Naive thymus-derived CD4-positive, alpha-beta T cell (primary cell): ENCODE measurements at places on chromosomes 6 and 20. TPM values are rescaled to one million over a fixed set of nuclear protein-coding genes. Genes with fewer than 3 reads are reported as not detected.
A peak's percentile ranks its signal among the peaks of the same experiment; 100 is the strongest.

HLA-DQB1 gene
- total RNA-seq, result 38.9 TPM

SAPCD1 gene
- 10.8 and 11.1 TPM in 2 replicates for total RNA-seq

GRCh38 chr6:42451333-42452170 lies at the start of gene TRERF1:
TRERF1 (minus strand) TSS chr6:42451926; CDS start chr6:42269590, 182,336 bp downstream.
- H3K36me3 ChIP-seq, result no peaks in the 10 kb centered on the region
- peaks cover 20% of the 10 kb centered on the region for H3K4me1 ChIP-seq
- peak within 1 kb of the TSS; percentile 80 for H3K4me3 ChIP-seq
- peak within 1 kb of the TSS; percentile 71 for H3K27ac ChIP-seq

GRCh38 chr6:70667711-70668498 lies at the start of gene SMAP1:
SMAP1 (plus strand) TSS chr6:70667883; CDS start chr6:70668024, 141 bp downstream.
- peaks cover 26% of the 10 kb centered on the region for H3K4me1 ChIP-seq
- no peaks in the 10 kb centered on the region for H3K27me3 ChIP-seq
- H3K27ac ChIP-seq, result peak within 1 kb of the TSS; percentile 82
- H3K36me3 ChIP-seq, result peaks cover 7% of the 10 kb centered on the region
- DNase-seq, result peak; percentile 90

- peaks cover 73% of the 10 kb centered on the region for H3K4me1 ChIP-seq
- no peak for DNase-seq
- no peaks in the 10 kb centered on the region for H3K36me3 ChIP-seq
- peak overlapping the region; percentile 55 for H3K4me3 ChIP-seq
- peak overlapping the region; percentile 97 for H3K27ac ChIP-seq
- no peaks in the 10 kb centered on the region for H3K27me3 ChIP-seq
These were observed 15.1 kb upstream of the CCDC167 start for GRCh38 chr6:37514837-37515236.

- no peak overlapping the region for H3K4me3 ChIP-seq
- no peak overlapping the region for H3K27ac ChIP-seq
- no peaks in the 10 kb centered on the region for H3K36me3 ChIP-seq
- H3K27me3 ChIP-seq, result no peaks in the 10 kb centered on the region
- no peaks in the 10 kb centered on the region for H3K4me1 ChIP-seq
These were observed 15.8 kb upstream of the CEP162 start for GRCh38 chr6:84243240-84243639.

- H3K36me3 ChIP-seq, result peaks cover 18% of the 10 kb centered on the region
- H3K4me3 ChIP-seq, result peak overlapping the region; percentile 46
- H3K4me1 ChIP-seq, result peaks cover 31% of the 10 kb centered on the region
- no peak for DNase-seq
- peak overlapping the region; percentile 35 for H3K27ac ChIP-seq
- H3K27me3 ChIP-seq, result no peaks in the 10 kb centered on the region
These were observed 2.7 kb downstream of the WRNIP1 start for GRCh38 chr6:2767657-2768524.

DNA sequence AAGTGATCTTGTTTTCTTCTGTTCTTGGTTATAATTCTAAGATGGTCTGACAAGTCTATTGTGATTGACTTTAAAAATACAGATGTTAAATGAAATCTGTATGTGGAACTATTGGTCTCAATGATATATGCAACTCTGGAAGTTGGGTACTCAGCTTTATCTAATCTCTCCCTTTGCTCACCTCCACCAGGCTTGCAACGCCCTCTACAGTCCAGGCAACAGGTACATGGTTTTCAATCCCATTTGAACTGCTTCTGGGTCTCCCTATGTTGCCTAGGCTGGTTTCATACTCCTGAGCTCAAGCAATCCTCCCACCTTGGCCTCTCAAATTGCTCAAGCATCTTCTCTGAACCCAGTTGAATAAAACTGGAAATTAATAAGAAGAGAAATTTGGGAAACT lies 25.6 kb upstream of the HLA-DQB1 start:
- peak; percentile 58 for DNase-seq
- no peaks in the 10 kb centered on the region for H3K36me3 ChIP-seq
- H3K27ac ChIP-seq, result no peak overlapping the region
